Inflammatory macrophage treated with lipopolysaccharide for 1 hour (primary cell): ENCODE measurements at places on chromosomes 16 and 17.

DNA sequence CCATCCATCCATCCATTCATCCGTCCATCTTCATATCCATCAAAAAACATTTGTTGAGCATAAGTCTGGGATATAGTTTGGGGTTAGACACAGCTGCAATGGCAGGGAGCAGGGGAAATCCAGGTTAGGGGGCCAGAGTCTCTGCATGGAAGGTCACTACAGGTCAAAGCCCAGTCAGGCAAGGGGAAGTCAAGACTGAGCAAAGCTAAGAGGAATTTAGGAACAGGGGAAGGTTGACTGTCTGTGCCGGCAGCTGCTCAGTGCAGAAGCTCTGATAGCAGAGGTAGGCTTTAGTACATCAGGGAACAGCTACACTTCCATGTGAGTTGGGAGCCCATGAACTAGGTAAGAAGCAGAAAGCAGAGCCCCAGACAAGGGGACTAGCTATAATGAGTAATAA lies 68.1 kb downstream of the IRF8 start:
- no peak for DNase-seq

DNA sequence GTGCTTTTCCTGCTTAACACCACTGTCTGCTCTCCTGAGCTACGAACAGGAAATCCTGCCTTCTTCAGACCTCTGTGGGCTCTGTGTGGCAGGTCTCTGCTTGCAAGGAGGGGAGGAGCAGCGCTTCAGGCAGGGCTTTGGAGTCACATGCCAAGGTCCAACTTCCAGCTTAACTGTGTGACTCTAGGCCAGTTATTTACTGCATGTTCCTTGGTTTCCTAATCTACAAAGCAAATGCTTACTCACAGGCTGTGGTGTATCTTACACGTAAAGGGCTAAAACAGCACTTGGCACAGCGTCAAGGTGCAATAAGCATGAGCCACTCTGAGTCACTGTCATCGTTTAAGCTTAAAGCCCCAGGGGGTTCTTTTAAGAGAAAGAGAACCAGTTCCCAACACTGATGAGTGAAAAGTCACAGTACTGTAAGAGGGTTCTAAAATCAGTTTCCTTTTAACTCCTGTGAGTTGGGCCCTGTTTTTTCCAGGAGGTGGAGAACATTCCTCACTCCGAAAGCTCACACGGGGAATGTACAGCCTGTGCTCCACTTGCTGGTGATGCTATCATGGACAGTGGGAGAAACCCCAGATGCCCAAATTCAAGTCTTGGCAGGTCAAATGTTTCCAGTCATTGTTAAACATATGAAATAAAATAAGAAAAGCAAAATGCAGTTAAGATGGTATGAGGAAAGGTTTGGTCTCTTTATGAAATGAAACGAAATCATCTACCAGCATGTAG lies 54.1 kb upstream of the BCAR1 start:
- peak; percentile 83 for DNase-seq

DNA sequence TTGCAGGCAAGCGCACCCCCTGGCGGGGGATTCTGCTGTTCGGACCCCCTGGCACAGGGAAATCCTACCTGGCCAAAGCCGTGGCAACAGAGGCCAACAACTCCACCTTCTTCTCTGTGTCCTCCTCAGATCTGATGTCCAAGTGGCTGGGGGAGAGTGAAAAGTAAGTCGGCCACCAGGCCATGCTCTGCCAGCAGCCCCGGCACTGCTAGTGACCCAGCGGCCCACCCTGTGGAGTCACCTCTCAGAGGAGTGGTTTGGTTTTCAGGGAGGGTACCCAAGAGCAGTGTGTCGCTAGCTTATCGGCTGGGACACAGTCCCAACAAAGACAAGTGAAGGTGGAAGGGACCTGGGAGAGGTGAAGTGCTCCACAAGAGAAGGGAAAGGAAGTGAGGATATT lies 8.2 kb downstream of the VPS4A start:
- no peak for DNase-seq

DNA sequence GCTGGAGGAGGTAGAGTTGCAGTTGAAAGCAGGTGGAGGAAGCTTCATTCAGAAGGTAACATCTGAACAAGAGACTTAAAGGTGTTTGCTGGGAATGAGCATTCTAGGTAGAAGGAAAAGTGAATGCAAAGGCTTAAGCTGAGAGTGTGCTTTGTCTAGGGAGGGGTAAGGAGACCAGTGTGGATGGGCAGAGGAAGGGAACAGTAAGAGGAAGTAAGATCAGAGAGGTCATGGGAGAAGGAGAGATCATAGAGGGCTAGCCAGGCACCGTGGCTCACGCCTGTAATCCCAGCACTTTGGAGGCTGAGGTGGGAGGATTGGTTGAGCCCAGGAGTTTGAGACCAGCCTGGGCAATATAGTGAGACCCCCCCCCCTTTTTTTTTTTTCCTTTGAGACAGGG lies 3.3 kb downstream of the STX4 start:
- DNase-seq: peak; percentile 37

- DNase-seq: no peak
Measured at GRCh38 chr17:61946359-61946758, 18.6 kb upstream of the INTS2 start.
